Erythroblast (primary cell): ENCODE measurements at places on chromosomes 2 and 18.

- peak; percentile 15 for DNase-seq
Observed at GRCh38 chr2:42337356-42337820, 23.6 kb downstream of the COX7A2L start.

DNA sequence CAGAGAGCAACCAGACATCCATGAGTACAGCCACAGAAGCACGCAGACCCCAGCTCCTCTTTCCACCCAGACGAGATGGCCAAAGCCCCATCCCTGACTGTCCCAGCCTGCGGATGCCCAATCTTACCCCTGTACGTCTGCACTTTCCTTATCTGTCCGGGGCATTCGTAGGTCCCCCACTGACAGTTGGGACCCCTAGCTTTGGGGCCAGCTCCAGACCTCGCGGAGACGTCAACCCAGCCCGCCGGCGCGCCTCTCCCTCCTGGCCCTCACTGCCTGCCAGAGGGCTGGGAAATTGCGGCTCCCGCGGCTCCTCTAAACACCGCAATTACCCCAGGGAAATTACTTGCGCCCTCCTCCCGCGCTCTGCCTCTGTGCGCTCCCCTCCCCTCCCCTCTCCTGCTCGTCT lies 2.3 kb downstream of the ECEL1 start:
- no peak for DNase-seq

- DNase-seq = no peak
Observed at GRCh38 chr2:219902891-219903552, 275.6 kb downstream of the SLC4A3 start.

DNA sequence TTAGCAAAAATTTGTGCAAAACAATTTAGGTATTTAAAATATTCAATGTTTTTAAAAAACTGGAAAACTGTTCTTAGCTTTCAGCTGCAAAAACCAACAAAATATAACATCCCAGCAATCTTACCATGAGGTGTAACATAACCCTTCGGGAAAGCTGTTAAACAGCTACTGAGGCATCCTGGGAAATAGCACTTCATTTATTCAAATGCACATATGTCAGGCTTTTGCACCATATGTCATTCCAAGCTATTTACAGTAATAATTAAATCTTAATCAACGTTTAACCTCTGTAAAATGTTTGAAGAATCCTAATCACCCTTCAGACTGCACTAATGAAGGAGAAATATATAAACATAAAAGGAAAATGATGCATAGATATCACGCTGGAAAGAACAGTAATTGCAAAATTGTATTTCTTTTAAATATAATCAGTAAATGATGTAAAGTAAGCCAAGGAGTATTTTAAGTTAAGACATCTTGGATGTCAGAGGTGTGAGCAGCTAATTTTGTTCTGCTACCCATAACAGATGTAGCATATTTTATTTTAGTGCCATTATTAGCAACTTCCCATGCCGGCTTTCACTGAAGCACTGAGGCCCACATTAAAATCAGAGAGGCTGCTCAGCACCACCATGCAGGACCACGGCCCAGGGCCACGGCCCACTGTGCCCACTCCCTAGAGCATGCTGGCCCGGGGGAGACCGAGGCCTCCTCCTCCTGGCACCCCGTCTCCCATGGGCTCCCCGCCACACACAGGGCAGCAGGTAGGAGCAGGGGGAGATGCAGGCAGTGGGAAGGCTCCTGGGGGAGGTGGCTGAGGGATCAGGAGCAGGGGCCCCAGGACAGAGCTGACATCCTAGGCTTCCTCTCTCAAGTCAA lies 30.9 kb downstream of the EMX1 start:
- DNase-seq = no peak

DNA sequence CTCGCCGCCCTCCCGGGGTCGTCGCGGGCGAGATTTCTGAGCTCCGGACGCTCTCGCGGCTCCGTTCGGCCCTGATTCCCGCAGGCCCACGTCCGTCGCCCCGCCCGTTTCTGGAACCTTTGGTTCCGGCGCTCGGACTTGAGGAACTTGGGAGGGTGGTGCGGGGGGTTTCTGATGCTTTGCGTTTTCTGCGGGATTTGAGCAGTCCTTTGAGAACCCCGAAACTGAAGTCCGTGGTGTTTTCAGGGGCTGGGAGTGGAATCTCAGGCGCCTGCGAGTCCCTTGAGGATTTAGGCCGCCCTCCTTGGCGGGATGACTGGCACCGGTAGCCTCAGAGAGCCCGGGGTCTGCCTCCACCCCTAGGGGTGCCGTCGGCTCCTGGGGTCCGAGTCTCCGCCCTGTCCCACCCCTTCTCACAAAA lies 336 bp downstream of the THNSL2 start:
- DNase-seq = peak; percentile 30

DNA sequence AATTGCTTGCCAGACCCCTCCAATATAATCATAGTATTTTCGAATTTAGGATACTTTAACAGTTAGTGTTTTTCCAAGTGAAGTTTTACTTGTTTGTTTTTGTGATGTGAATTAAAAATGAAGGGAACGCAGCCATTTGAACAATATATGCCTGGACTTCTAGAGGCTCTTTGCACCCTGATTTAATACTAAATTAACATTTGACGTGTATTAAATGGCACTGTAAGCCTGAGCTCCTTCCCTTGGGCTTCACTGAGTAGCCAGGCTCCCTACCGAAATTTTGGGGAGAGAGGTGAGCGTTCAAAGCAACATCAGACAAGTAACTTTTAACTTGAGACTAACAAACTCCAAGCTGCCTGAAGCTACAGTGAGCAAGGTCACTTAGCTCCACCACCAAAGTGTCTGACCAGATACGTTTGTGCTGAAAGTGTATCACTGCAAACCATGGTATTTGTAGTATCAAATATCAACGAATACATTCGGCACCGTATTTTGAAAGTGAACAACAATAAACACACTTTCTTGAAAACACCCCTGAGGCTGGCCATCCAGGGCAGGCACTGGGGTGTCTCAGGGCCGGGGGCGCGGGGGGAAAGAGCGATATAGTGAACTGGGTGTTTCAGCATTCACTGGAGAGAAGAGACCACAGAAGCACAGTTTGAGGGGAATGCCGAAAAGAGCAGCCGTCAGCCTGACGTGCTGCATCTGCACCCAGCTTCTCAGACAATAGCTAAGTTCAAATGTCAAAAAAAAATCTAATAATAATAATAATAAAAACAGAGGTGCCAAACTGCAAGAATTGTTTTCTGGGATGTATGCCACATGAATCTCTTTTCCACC lies 7.7 kb upstream of the POU3F3 start:
- DNase-seq = no peak
